T47D (cell line): ENCODE measurements at places on chromosomes 13 and 19.

GRCh38 chr13:108573455-108573854, 56.0 kb upstream of the MYO16 start:
- DNase-seq: no peak

- peak; percentile 50 for DNase-seq
These were observed 608 bp downstream of the CNN2 start for GRCh38 chr19:1026783-1027649.

DNA sequence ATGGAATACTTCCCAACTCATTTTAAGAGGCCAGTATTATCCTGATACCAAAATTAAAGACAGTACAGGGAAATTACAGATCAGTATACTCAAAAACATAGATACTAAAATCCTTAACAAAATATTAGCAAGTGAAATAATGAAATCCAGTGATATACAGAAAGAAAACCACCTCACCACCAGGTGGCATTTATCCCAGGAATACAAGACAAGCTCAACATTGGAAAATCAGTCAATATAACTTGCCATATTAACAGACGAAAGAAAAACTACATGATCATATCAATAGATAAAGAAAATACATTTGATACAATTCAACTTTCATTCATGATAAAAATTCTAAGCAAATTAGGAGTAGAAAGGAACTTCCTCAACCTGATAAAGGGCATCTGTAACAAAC, 6.7 kb upstream of the GNA15 start:
- DNase-seq: no peak

DNA sequence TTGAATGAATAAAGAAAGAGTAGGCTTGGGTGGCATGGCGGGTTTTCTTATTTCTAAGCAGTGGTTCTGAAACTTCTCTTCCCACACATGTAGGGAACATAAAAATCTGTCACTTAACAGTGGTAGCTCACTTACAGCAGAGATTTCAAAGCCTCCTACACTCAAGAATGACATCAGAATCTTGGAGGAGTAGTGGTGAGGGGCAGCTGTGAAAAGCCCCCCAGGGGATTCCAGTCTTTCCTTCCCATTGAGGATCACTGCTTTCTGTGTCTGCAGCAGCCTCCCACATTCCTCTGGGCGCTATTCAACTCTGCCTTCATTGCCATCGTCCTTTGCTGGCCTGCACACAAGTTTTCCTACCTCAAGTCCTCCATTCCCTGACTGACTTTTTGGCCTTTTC, 8.6 kb upstream of the NEK5 start:
- DNase-seq: no peak

DNA sequence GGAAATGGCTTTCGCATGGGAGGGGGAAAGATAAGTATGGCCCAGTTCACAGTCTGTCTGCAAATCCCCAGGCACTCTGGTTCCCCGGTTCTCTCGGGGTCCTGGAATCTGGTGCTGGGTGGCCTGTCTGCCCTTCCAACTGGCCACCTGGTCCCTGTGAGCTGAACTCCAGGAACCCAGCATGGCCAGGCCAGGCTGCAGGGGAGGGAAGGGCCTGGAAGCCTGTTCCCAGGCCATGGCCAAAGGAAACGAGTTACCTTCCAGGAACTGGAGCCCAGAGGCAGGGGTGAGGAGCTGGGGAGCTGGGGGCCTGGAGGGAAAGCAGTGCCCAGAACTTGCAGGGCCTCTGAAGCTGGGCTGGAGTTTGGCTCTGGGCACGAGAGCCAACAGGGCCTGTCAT, 19.1 kb upstream of the PNMA8C start:
- DNase-seq: no peak

- DNase-seq: no peak
These were observed 51.8 kb downstream of the CRTC1 start for GRCh38 chr19:18735324-18735723.

- DNase-seq: no peak
These were observed 116.9 kb downstream of the DPF1 start for GRCh38 chr19:38107129-38107528.

- DNase-seq: no peak
These were observed 5.4 kb upstream of the MCF2L start for GRCh38 chr13:112963641-112964040.

- DNase-seq: no peak
These were observed 20.4 kb downstream of the MEIS3 start for GRCh38 chr19:47398707-47399597.

DNA sequence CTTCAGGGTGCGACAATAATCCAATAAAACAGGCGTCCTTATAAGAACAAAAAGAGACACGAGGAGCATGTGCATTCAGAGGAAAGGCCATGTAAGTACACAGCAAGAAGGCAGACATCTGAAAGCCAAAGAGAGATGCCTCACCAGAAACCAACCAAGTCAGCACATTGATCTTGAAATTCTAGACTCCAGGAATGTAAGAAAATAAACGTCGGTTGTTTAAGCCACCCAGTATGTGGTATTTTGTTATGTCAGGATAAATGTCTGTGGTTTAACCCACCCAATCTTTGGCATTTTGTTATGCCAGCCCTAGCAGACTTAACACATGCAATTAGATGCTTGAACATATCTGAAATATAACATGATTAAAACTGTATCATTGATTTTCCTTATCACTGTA, 452.0 kb downstream of the SLITRK6 start:
- DNase-seq: no peak

DNA sequence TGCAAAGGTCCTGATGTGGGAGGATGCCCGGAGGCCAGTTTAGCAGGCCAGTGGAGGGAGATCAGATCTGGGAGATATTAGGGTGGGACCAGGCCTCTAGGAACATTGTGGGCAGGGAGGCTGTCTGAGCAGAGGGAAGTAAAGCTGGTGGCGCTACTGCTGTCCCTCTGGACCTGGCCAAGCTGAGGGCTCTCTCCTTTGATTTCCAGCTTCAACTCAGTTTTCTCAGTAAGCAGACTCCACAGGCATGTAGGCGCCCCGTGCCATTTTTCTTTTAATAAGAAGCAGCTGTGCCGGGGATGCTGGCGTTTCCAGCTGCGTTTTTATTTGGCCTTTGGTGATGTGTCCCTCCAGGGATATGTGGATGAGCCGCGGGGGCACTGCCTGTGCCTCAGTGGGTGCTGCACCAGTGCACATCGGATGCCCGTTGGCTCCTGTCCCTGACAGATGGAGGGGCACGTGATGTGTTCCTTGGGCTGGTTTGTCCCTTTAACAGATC, 6.7 kb downstream of the DNM2 start:
- DNase-seq: no peak

DNA sequence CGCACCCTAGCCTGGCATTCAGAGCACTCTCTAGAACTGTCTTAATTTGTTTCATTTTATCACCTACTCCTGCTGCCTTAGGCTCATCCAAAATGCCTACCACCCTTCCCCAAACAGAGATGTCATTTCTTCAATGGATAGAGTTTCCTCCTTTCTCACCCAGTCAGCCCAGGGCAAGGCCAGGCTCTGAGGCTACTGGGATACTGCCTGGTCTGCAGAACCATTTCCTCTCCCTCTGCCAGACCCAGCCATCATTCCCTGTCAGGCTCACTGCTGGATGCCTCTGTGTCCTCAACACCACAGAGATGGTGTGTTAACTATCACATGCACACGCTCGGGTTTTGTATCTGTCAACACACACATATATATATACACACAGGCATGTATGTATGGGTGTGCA, 47.2 kb downstream of the C13orf42 start:
- no peak for DNase-seq

GRCh38 chr13:81760316-81760715, 1419.4 kb upstream of the SPRY2 start:
- DNase-seq: no peak

DNA sequence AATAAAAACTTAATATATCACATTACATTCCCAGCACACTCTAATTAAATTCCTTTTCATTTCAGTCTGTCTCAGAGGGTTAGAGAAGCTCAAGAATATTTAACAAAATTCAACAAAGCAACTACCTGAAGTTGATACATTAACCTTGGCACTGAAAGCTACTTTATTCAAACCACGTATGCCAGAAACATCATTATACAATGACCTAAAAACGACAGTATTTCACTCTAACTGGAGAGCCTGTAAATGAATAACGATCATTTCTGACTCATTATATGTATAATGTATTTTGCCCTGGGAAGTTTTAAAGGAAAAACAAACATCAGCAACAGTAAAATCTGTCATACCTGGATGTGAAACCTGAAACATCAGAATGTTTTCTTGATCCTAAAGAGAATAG, 270.1 kb downstream of the SLITRK5 start:
- DNase-seq: no peak

DNA sequence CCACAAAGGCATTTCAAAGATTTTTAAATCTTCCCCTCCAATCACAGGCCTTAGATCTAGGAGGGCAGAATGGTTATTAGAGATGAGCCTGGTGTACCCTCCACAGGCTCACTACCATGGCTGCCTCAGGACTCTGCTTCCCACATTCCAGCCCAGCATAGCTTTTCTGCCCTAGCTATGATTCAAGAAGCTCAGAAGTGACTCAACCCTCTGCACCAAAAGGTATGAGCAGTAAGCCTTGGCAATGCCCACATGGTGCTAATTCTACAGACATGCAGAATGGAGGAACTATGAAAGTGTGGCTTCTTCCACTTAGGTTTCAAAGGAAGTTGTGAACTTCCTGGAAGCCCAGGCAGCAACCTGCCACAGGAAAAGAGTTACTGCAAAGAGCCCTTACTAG, 786.2 kb downstream of the SLITRK6 start:
- no peak for DNase-seq

DNA sequence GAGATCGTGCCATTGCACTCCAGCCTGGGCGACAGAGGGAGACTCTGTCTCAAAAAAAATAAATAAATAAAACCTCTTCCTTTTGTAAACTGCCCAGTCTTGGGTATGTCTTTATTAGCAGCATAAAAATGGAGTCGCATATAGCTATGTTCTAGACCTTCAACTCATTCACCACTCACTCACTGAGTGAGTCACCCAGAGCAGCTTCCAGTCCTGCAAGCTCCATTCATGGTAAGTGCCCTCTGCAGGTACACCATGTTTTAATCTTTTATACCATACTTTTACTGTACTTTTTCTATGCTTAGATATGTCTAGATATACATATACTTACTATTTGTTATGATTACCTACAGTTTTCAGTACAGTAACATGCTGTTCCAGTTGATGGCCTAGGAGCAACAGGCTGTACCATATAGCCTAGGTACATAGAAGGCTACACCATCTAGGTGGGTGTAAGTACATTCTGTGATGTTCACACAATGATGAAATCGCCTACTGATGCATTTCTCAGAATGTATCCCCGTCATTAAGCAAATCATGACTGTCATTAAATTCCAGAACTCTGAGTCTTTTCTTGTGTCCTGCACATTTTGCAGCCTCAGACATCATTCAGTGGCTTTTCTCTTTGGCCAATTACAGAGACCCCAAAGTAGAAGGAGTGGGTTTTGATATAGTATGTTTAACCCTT, 13.7 kb upstream of the FARP1 start:
- no peak for DNase-seq

GRCh38 chr13:19596960-19597361, 35.6 kb upstream of the TPTE2 start:
- DNase-seq: no peak

- no peak for DNase-seq
These were observed 163.7 kb downstream of the SHISA2 start for GRCh38 chr13:25887962-25888655.

GRCh38 chr13:113397608-113398425, 33.9 kb upstream of the GRTP1 start:
- DNase-seq: no peak

- DNase-seq: peak; percentile 94
These were observed at the start of gene IRF2BP1 for GRCh38 chr19:45885556-45886426. TSS of gene IRF2BP1 (minus strand) at chr19:45886141. CDS start at chr19:45885774, 367 bp downstream.

- DNase-seq: peak; percentile 92
These were observed 49.7 kb upstream of the EHD2 start for GRCh38 chr19:47663435-47663910.

- no peak for DNase-seq
These were observed 111.8 kb downstream of the SACS start for GRCh38 chr13:23321535-23322241.

GRCh38 chr13:75473468-75473867, 8.5 kb downstream of the TBC1D4 start:
- DNase-seq: no peak
